ENCODE measurements at places on chromosomes 2 and 18. TPM values are rescaled to one million over a fixed set of nuclear protein-coding genes. Genes with fewer than 3 reads are reported as not detected.

The NAT8 gene
- not detected for total RNA-seq

The RIT2 gene
- total RNA-seq = 0.36 TPM

The TRABD2A gene
- 4.3 TPM for total RNA-seq

The ZNF512 gene
- total RNA-seq = 36.7 TPM

The GALNT14 gene
- total RNA-seq = 2.1 TPM

The SPTBN1 gene
- total RNA-seq = 179 TPM

The HSBP1L1 gene
- 2.7 TPM for total RNA-seq

The CYTIP gene
- 0.70 TPM for total RNA-seq

The CAPN10 gene
- total RNA-seq = 55.6 TPM

The MOCOS gene
- total RNA-seq = 0.66 TPM

The RAMP1 gene
- total RNA-seq = not detected

Measured in endodermal cell (in vitro differentiated cells).